ENCODE measurements at places on chromosomes 11 and 22. TPM values are rescaled to one million over a fixed set of nuclear protein-coding genes. Genes with fewer than 3 reads are reported as not detected.

DNA sequence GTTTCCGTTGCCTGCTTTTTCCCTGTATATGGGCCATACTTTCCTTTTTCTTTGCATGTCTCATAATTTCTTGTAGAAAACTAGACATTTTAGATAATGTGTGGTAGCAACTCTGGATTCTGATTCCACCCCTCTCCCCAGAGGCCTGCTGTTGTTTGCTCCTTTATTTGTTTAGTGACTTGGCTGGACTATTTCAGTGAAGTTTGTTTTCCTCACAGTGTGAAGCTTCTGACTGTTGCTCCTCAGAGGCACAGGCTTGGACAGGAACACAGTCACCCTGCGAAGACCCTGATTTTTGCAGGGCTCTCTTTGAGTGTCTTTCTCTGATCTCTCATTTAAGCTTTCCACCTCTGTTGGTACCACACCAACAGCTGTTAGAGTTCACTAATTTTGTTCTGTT, 72.5 kb downstream of the SWAP70 start:
- no peak for DNase-seq

DNA sequence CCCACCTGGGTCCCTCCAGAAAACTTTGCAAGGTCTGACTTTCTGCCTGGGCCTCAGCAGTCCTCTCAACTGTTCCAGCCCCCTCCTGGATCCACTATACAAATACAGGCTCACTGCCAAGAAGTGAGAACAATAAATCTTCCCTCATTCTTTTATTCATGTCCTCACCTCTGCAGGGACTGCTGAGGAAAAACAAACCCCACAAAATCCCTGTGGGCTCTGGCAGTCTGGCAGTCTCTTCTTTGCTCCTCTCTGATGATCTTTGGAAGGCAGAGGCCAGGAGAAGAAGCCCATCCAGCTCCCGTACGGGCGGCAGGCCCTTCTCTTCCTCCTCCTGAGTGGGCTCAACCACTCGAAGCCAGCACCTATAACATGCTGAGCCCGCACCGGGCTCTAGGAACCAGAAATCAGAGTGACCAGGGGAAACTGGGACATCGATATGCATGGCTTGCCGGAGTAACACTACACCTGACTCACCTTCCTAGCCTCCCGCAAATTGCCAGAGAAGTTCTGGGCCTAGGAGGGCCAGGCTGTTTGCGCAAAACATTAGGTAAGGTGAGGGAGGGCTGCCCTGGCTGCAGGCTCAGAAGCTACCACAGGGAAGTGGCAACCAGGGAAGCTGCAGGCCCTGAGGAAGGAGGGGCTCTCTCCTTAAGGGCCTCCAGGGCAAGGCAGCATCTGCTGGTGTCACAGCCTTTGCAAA, 24.2 kb downstream of the TMPRSS5 start:
- no peak for DNase-seq

The TMEM191C gene
- 0.20 TPM for total RNA-seq

DNA sequence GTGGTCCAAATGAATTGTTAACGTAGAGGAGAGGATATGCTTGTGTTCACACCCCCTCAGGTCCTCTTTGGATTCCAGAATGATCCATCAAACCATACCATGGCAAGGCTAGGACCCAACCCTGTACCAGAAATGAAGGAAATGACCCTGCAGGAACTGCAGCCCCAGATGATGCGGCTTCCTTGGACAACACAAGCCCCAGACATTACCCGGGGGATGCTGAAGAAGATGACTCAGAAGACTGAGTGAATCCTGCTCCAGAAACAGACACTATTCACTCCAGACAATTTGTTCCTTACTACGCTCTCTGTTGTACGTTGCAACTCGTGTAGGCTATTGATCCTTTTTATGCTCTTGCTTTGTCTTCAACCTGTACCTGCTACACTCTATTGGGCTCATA, 15.2 kb upstream of the MTMR2 start:
- peak; percentile 40 for DNase-seq

The OR5B2 gene
- total RNA-seq, result not detected

The C11orf97 gene
- total RNA-seq, result not detected

GRCh38 chr11:1570531-1570895, 1.6 kb downstream of the DUSP8 start:
- DNase-seq, result no peak

GRCh38 chr22:19434401-19434800, 2.1 kb downstream of the MRPL40 start:
- DNase-seq, result no peak
